ENCODE measurements at places on chromosomes 6 and 20. TPM values are rescaled to one million over a fixed set of nuclear protein-coding genes. Genes with fewer than 3 reads are reported as not detected.

DNA sequence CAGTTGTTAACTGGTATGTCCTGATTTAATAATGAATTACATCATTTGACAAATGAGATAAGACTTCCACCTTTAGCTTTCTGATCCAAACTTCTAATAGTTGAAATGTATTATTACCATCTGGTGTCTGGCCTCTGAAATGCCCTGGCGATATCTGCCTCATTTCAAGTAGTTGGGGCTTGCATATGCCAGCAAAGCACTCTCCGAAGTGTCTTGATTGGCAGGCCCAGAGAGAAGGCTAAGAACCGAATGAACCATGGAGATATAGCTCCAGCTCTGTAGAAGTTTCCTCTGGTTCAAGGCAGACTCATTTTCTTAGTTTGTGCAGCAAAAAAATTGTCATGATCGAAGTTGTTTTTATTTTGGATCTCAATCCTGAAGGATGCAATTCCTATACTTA, 13.4 kb upstream of the HIVEP2 start:
- no peaks in the 10 kb centered on the region for H3K4me1 ChIP-seq
- H3K4me3 ChIP-seq, result no peak overlapping the region
- no peak overlapping the region for H3K27ac ChIP-seq
- no peaks in the 10 kb centered on the region for H3K27me3 ChIP-seq
- DNase-seq, result no peak
- no peaks in the 10 kb centered on the region for H3K36me3 ChIP-seq

DNA sequence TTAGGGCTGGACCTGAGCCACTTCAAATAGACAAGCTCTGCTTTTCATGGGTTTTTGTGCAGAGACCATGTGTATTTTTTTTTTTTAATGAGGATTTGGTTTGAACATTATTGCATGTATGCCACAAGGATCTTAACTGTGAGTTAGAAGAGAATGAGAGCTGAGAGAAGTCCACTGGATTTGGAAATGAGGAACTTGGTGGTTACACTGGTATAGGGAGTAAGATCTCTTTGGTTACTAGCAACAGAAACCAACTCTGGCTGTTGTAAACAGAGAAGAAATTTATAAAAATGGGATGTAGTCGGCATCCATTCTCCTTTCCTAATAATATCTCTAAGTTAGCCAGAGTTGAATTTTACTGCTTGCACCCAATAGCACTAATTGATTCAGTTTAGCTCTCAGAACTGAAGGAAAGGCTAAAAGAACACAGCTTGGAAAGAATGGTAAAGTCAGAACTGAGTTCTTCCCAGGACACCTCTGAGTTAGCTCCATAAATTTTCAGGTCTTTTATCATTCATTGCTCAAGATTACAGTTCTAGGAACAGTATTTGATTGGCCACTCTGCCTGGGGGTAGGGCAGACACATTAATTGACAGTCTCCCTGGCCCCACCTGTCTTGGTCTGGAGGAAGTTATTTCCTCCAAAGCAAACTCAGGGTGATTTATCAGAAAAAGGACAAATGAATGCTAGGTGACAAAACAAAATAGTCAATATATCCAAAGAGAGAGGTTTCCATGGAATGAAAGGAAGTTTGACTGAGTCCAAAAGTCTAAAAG, 3.9 kb upstream of the WFDC2 start:
- peaks cover 6% of the 10 kb centered on the region for H3K27me3 ChIP-seq
- DNase-seq, result no peak
- no peak overlapping the region for H3K4me3 ChIP-seq

Gene C4B
- 67.4 TPM for total RNA-seq

- peak overlapping the region; percentile 94 for H3K4me3 ChIP-seq
- peaks cover 2% of the 10 kb centered on the region for H3K27me3 ChIP-seq
- no peak overlapping the region for H3K27ac ChIP-seq
These were observed 1.2 kb downstream of the PTPRA start for GRCh38 chr20:2874456-2874855.

Gene SLC29A1
- total RNA-seq, result 17.5 TPM

Gene PNLDC1
- total RNA-seq, result 0.22 TPM

Gene HRH3
- total RNA-seq, result 0.66 TPM

GRCh38 chr20:49603209-49603627, 35.3 kb upstream of the PTGIS start:
- no peaks in the 10 kb centered on the region for H3K36me3 ChIP-seq
- H3K27me3 ChIP-seq, result no peaks in the 10 kb centered on the region
- H3K4me3 ChIP-seq, result no peak overlapping the region
- H3K4me1 ChIP-seq, result peaks cover 9% of the 10 kb centered on the region
- H3K27ac ChIP-seq, result no peak overlapping the region
- DNase-seq, result peak; percentile 36

DNA sequence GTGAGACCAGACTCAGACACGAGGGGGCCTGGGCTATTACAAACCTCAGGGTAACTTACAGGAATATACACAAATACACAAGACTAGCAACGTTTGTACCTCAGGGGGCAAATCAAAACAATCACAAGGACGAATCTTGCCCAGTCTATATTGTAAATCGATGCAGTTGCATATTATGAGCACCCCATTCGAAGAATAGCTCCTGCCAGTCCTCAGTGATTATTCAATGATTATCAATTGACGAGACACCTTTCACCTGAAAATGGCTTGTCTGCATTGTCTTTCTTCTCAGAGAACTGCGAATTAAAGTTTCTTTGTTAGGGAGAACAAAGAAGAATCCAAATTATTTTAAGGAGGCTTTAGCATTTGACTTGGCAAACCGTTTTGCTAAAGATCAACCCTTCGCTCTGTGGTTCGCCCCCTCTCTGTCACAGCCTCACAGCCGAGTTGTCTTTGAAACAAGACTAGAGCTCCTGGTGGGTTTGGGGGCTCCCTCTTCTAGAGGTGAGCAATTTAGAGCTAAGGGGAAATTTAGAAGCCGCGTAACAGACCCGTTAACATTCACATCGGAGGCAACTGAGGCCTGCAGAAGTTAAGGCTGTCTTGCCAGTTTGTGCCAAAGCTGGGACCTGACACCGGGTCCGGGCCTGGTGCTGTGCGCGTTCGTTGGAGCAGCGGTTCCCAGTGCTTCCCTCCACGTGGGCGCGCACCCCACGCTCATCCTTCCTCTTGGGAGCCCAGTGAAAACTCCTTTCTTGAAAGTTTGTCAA, 24.9 kb upstream of the MAP3K7 start:
- peaks cover 5% of the 10 kb centered on the region for H3K27me3 ChIP-seq
- no peaks in the 10 kb centered on the region for H3K36me3 ChIP-seq
- H3K27ac ChIP-seq, result peak overlapping the region; percentile 87
- H3K4me3 ChIP-seq, result peak overlapping the region; percentile 67
